T-cell (primary cell): ENCODE measurements at places on chromosomes 11 and 22.

DNA sequence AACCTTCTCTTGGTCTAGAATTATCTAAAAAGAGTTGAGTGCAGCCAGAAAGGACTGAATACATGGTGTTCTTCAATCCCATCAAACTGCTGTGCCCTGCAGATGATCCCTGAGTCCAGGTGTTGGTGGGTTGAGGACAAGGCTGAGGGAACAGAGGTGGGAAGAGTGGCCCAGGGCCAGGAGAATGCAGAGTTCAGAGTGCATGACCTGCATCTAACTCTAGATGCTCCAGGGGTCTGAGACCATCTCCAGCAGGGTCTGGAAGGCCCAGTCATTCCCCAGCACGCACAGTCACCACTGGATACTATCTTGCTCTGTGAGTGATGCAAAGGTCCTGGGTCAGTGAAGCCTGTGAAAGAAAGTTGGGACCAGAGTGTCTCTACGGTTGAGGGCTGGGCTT is 2.1 kb upstream of the VPREB1 start:
- no peak overlapping the region for H3K27ac ChIP-seq
- DNase-seq: no peak
- peaks cover 2% of the 10 kb centered on the region for H3K4me1 ChIP-seq
- peaks cover 2% of the 10 kb centered on the region for H3K36me3 ChIP-seq
- H3K4me3 ChIP-seq: no peak overlapping the region
- peaks cover 28% of the 10 kb centered on the region for H3K27me3 ChIP-seq

DNA sequence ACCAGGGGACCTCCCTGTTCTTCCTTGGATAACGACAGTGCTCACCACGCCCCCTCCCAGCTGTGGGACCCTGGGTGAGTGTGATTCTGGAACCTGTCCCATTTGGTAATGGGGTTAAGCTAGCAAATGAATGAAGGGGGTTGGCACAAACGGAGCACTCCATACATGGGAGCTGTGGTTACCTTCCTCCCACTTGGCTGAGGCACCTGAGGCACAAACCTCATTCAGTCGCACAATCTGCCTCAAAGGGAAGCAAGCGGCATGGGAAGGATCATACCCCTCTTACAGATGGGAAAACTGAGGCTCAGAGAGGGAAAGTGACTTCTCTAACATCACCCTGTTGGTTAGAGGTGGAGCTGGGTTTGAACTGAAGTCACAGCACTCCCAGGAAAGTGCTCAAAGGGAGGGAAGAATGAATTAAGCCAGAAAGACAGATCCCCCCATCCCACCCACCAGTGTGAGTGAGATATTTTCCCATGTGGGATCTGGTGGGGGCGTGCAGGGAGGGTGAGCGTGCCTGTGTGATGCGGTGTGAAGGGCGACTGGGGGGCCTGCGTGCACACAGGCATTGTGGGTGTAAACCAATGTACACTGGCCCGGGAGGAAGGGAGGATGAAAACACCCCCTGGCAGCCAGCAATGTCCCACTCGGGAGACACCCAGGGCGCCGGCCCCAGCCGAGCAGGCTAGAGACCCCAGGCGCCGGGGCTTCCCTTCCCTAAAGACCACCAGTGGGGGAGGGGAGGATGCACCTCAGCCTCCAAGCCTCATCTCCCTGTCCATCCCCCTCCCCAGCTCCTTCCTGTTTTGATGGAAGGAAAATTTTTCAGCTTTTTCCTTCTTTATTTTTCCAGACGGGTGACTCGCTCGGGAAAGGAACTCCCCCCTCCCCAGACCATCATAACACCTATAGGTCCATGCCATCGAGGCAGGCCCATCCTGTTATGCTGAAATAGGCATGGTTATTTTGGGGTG is 8.0 kb upstream of the PDGFB start:
- no peak overlapping the region for H3K27ac ChIP-seq
- no peak overlapping the region for H3K4me3 ChIP-seq
- peaks cover 31% of the 10 kb centered on the region for H3K4me1 ChIP-seq

GRCh38 chr22:24244144-24244787 is 616 bp downstream of the GGT5 start:
- no peak for DNase-seq
- H3K4me3 ChIP-seq: no peak overlapping the region
- no peaks in the 10 kb centered on the region for H3K27me3 ChIP-seq
- H3K36me3 ChIP-seq: no peaks in the 10 kb centered on the region

DNA sequence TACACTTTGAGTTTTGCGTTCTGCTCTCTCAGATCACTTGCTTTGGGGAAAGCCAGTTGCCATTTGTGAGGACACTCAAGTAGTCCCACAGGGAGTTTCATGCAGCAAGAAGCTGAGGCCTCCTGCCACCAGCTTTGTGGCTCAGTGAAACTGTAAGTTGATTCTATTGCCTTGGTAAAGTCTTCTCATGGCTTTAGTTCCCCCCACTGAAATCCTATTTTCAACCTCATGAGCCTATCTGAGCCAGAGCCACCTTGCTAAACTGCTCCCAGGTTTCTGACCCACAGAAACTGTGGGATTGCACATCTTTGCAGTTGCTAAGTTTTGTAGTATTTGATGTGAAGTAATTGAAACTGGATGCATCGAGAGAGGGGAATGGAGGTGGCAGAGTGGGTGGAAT is 85.4 kb upstream of the TOP3B start:
- no peak overlapping the region for H3K4me3 ChIP-seq
- H3K36me3 ChIP-seq: no peaks in the 10 kb centered on the region
- H3K27ac ChIP-seq: no peak overlapping the region
- DNase-seq: no peak
- no peaks in the 10 kb centered on the region for H3K4me1 ChIP-seq
- H3K27me3 ChIP-seq: peaks cover 3% of the 10 kb centered on the region

- no peaks in the 10 kb centered on the region for H3K27me3 ChIP-seq
- H3K4me1 ChIP-seq: no peaks in the 10 kb centered on the region
- H3K27ac ChIP-seq: no peak overlapping the region
Measured at GRCh38 chr11:76279038-76279437, 72.7 kb upstream of the WNT11 start.

DNA sequence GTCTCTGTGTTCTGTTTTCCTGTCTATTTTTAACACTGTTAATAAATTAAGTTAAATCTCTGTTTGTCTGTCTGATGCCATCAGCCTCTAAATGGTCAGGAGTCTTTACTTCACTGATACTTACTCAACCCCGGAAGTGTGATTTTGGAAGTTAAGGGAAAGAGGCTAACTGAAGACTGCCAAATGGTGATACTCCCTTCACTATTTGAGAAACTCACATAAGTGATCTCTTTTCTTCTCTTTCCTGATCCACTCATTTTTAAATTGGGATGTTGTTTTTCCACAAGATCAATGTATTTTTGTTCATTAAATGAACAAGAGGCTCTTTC is 389 bp upstream of the CASP12 start:
- H3K27me3 ChIP-seq: no peaks in the 10 kb centered on the region
- no peak for DNase-seq
- peaks cover 13% of the 10 kb centered on the region for H3K4me1 ChIP-seq
- no peak overlapping the region for H3K4me3 ChIP-seq
- peaks cover 5% of the 10 kb centered on the region for H3K36me3 ChIP-seq
- H3K27ac ChIP-seq: no peak overlapping the region

- H3K27ac ChIP-seq: no peak overlapping the region
- no peaks in the 10 kb centered on the region for H3K4me1 ChIP-seq
- no peak for DNase-seq
- H3K36me3 ChIP-seq: no peaks in the 10 kb centered on the region
Measured at GRCh38 chr11:18368221-18368620, 26.1 kb upstream of the LDHA start.

- no peaks in the 10 kb centered on the region for H3K36me3 ChIP-seq
- no peak overlapping the region for H3K27ac ChIP-seq
- H3K4me1 ChIP-seq: no peaks in the 10 kb centered on the region
Measured at GRCh38 chr11:119666463-119667131, 62.4 kb downstream of the NECTIN1 start.

DNA sequence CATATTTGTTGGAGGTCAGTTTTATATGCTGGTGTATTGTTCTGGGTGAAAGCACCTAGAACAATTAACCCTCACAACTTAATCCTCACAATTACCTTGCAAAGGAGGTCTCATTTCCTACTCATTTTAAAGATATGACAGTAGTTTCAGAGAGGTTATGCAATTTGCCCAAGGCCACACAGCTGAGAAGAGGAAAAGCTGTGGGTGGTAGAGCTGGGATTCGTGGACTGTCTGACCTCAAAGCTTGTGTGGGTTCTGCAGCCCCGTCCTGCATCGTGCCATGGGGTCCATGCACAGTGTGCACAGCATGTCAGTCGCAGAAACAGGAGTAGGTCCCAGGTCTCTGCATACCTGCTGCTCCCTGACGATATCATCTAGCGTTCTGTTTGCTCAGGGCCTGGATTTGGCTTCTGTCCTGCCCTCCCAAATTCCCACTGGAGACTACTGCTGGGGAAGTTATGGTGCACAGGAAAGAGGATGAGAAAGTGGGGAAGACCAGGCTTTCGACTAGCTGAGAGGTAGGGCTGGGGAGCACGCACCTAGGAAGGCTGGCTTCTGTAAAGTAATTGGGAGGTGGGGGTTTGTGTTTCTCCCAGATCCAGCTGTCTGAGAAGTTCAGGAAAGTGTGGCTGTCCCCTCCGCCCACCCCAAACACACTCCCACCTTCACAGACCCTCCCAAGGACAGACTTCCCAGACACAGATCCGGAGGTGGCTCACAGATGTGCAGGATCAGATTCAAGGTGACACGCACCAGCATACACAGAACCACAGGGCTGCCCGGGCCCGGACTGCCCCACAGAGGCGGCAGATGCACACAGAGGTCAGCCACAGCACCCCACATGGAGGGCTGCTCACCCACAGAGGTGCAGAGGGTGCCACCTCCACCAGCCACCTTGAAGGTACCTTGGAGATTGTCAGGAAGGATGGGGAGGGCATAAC is 2.0 kb downstream of the BACE1 start:
- no peaks in the 10 kb centered on the region for H3K36me3 ChIP-seq
- DNase-seq: no peak
- peaks cover 3% of the 10 kb centered on the region for H3K4me1 ChIP-seq
- no peak overlapping the region for H3K4me3 ChIP-seq
- peaks cover 46% of the 10 kb centered on the region for H3K27me3 ChIP-seq
